ENCODE measurements at places on chromosomes 16 and 17. TPM values are rescaled to one million over a fixed set of nuclear protein-coding genes. Genes with fewer than 3 reads are reported as not detected.

KRT25 gene
- polyA plus RNA-seq, result not detected

NPW gene
- not detected for polyA plus RNA-seq

FN3K gene
- polyA plus RNA-seq, result 0.79 TPM

CLEC19A gene
- not detected for polyA plus RNA-seq

EME1 gene
- 0.43 TPM for polyA plus RNA-seq

TSPAN10 gene
- 0.49 TPM for polyA plus RNA-seq

LPO gene
- not detected for polyA plus RNA-seq

CCL7 gene
- polyA plus RNA-seq, result not detected

BAIAP3 gene
- polyA plus RNA-seq, result 8.3 TPM

TBC1D3I gene
- not detected for polyA plus RNA-seq

HIC1 gene
- polyA plus RNA-seq, result 1.3 TPM

EPOP gene
- 0.10 TPM for polyA plus RNA-seq

MED13 gene
- polyA plus RNA-seq, result 3.4 TPM

HBQ1 gene
- 0.72 TPM for polyA plus RNA-seq

PRR29 gene
- 4.1 TPM for polyA plus RNA-seq

LDHD gene
- polyA plus RNA-seq, result 0.10 TPM

SLC6A2 gene
- not detected for polyA plus RNA-seq

ZG16B gene
- polyA plus RNA-seq, result not detected

NR1D1 gene
- polyA plus RNA-seq, result 10.4 TPM

PMFBP1 gene
- 0.13 TPM for polyA plus RNA-seq

MT1H gene
- not detected for polyA plus RNA-seq

HID1 gene
- polyA plus RNA-seq, result 5.2 TPM

FNDC8 gene
- not detected for polyA plus RNA-seq

SEBOX gene
- polyA plus RNA-seq, result not detected

NPB gene
- not detected for polyA plus RNA-seq

ITGA2B gene
- polyA plus RNA-seq, result 0.12 TPM

RHBDL1 gene
- 0.29 TPM for polyA plus RNA-seq

POLR3K gene
- 35.1 TPM for polyA plus RNA-seq

RAP1GAP2 gene
- polyA plus RNA-seq, result 6.3 TPM

NEUROD2 gene
- polyA plus RNA-seq, result not detected

DNASE1L2 gene
- not detected for polyA plus RNA-seq

PYDC1 gene
- not detected for polyA plus RNA-seq

NPIPB13 gene
- 1.2 TPM for polyA plus RNA-seq

BEAN1 gene
- polyA plus RNA-seq, result 0.09 TPM

NTHL1 gene
- 16.3 TPM for polyA plus RNA-seq

ITGB4 gene
- 1.5 TPM for polyA plus RNA-seq

GPRC5C gene
- polyA plus RNA-seq, result not detected
